ENCODE measurements at places on chromosomes 16 and 17.

GRCh38 chr17:42563143-42563509, 1.2 kb downstream of the COASY start:
- no peak for DNase-seq

DNA sequence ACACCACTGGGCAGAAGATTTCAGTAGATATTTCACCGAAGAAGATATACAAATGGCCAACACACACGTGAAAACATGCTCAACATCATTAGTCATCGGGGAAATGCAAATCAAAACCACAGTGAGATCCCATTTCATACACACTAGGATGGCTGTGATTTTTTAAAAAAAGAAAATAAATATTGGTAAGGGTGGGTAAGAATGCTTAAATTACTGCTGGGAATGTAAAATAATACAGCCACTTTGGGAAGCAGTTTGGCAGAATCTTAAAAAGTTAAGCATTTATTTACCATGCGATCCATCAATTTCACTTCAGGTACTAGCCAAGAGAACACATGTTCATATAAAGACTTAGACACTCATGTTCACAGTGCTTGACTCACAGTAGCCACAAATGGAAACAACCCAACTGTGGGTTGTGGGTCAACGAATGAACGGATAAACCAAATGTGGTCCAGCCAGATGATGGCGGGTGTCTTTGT, 6.5 kb upstream of the C16orf74 start:
- no peak for DNase-seq

DNA sequence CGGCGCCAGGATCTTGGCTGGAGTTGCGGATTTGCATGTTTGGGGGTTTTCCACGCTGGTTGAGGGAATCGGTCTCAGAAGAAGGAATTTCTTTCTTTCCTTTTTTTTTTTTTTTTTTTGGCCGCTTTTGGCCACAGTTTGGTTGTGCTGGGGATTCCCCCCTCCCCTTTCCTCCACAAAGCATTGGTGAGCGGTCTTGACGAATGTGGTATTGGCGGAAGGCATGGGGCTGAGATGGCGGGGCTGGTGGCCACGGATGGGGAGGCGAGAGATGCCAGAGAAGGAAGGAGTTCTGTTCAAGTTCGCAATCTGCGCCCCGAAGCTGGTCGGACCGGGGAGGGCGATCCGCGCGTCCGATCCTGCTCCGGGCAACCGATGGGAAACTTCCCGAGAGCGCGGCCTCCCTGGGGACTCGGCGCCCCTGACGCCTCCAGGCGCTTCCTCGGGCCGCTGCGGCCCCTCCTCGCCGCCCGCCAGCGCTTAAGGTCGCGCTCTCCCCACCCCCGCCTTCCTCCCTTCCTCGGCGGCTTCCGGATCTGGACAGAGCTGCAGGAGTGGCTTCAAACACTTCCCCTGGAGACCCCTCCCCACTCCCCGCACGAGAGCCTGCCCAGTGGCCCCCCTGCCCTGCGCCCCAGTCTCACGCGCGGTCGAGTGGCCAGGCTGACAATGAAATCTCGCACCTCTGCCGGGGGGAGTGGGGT, 43.2 kb downstream of the RAI1 start:
- peak; percentile 26 for DNase-seq

DNA sequence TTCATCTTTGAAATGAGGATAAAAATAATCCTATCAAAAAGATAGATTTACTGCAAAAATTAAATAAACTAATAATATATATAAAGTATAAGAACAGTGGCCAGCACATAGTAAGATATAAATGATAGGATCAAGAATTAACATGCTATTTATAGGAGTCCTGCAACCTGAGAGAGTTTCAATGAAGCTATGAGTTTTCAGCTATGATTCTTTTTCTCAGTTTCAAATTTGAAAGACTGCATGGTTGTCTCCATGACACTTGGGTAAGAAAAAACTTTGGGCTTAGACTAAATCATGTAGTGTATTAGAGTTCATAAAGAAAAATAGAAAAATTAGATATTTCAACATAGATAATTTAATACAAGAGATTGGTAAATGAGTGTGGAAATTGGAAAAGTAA, 817.8 kb upstream of the KIF2B start:
- no peak for DNase-seq

GRCh38 chr16:57682809-57683635, 11.6 kb upstream of the DRC7 start:
- DNase-seq: no peak

- peak; percentile 17 for DNase-seq
Observed at GRCh38 chr16:2465653-2466415, 5.3 kb upstream of the NTN3 start.

- no peak for DNase-seq
Observed at GRCh38 chr17:81511804-81512561, 616 bp downstream of the ACTG1 start.

DNA sequence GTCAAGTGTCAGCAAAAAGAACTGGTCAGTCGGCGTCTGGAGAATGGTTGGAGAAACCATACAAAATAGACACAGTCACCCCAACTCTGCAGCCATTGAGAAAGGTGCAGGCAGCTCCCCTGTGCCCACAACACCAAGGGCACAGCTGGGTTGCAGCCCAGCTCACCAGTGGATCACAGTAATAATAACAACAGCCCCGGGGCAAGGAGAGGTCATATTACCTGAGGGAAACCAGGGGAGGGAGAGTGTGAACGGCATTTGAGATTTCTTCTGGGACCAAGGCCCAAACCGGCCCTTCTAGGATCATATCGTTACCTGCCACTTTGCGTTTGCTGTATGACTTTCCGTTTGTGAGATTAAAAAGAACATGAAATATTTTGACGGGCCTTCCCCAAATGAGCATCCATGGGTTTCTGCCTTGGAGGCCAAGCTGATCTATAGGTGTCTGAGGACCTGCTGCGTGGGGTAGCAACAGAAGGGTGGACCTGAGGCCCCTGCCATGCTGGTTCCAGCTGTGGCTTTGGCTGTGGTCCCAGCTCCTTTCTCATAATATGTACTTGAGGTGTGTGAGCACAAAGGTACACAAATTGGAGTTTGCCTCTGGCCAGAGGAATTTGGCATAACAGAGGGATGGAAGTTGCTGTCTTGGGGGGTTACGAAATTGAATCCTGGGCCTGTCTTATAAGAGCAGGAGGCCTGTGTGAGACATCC, 154.6 kb downstream of the CMIP start:
- no peak for DNase-seq

DNA sequence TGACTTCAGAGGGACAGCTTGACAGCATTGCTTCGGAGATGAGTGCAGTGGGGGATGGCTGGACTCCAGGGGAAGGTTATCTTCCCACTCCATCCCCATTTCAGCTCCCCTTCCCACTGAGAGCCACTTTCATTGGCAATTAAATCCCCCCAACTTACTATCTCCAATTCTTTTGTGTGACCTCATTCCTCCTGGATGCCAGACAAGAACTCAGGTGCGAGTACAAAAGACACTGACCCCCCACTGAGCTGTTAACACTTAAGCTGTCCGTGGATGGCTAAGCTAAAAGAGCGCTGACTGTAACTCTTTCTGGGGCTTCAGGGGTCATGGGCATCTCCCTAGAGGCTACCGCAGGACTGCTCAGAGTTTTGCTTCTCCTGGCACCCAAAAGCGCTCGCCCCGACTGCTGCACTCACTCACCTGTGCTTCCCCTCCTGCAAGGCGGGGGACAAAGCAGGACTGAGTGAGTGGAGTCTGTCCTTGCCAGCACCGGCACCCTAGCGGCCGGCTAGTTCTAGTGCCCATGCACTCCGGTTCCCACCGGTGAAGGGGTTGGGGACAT, 44.8 kb upstream of the FBXO47 start:
- DNase-seq: no peak

DNA sequence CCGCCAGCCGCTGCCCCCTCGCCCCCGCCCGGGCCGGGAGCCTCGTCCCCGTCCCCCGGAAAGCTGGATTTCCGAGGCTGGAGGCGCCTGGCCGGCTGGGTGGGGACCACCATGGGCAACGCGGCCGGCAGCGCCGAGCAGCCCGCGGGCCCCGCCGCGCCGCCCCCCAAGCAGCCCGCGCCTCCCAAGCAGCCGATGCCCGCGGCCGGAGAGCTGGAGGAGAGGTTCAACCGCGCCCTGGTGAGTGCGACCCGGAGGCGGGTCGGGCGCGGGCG, 266 bp downstream of the FMNL1 start:
- DNase-seq: no peak

All from NCI-H1436 (cell line).